Stimulated activated CD8-positive, alpha-beta memory T cell treated with anti-CD3 and anti-CD28 coated beads, Interleukin-4, amount 100 ng/mL, for 1 hour (primary cell): ENCODE measurements at places on chromosomes 5 and 9.

- no peak for DNase-seq
Measured at GRCh38 chr5:128208436-128208835, 124.9 kb downstream of the SLC12A2 start.

GRCh38 chr5:72065751-72066255 is 41.5 kb upstream of the MAP1B start:
- DNase-seq = no peak

DNA sequence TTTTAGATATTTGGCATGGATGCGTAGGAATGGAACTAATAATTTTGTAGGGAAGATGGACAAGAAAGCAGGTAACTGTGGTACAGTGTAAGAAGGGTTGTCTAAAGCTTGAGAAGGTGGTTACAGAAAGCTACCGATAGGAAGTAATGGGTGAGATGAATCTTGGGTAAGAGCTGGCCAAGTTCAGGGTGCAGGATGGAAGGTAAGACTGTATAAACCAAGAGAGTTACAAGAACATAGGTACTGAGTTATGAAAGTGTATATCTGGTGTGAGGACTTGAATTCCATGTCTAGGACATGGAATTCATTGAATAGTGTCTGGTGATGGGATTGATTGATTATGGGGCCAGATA is 1.4 kb downstream of the MCCC2 start:
- no peak for DNase-seq

DNA sequence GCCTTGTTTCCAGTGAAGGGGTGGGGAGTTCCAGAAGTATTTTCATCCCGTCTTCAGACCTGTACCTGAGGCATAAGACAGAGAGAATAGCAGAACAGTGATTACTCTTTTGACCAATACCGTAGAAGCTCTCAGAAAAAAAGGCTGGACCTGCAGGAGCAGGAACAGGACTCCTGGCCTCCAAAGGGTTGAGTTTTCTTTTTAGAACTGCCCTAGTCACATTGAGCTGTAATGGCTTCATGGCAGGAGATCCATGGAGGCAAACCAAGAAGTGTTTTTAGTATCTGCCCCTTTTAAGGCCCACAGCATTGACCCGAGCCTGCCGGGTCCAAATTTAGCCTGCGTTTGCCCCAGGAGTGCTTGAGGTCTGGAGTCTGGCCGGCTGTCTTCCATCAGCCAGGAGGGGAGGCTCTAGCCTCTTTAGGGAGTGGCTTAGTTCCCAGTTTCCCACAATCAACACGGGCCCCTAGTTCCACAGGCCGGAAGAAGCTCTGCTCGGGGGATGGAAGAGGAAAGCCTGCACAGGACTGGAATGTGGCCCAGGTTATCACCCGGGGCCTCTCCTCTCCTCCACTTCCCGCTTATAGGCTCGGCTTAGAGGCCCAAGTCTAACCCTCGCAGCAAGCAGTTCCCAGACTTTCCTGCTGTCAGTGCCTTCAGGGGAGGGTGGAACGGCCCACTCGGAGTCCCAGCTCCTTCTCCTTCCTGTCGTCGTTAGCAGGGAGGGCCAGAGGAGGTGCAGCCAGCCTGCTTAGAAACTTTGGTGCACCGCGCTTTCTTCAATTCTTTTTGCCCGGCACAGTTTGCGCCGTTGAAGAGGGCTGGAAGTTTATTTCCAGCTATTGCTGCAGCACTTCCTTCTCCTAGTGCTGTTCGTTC is 80.7 kb downstream of the C9orf152 start:
- no peak for DNase-seq

DNA sequence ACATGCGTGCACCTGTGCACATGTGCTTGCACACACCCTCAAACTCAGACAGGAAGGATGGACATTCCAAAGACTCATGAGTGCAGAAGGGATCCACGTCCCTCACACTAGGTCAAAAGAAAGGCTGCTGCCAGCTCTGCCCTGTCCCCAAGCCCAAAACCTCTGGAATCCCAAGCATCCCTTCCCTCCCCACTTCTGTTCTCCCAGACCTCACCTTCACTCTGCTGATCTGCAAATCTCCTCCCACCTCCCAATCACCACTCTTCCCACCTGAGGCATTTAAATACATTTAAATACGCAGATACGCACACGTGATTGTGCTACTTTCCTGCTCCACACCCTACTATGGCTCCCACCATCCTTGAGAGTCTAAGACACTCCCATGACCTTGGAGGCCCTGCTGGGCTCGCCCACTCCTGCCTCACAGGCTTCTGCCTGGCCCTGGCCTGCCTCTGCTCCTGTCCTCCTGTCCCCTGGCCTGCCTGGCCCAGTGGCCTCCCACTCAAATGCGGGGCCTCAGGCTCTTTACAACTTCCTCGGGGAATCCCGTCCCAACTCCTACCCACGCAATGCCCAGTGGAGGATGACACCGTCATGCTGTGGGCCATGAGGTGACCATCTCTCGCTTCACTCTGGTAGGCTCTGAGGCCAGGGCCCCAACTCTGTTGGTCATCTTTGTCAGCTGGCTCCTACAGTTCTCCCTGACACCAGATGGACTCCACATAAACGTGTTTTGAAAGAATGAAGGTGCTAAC is 478.4 kb upstream of the DAP start:
- no peak for DNase-seq

DNA sequence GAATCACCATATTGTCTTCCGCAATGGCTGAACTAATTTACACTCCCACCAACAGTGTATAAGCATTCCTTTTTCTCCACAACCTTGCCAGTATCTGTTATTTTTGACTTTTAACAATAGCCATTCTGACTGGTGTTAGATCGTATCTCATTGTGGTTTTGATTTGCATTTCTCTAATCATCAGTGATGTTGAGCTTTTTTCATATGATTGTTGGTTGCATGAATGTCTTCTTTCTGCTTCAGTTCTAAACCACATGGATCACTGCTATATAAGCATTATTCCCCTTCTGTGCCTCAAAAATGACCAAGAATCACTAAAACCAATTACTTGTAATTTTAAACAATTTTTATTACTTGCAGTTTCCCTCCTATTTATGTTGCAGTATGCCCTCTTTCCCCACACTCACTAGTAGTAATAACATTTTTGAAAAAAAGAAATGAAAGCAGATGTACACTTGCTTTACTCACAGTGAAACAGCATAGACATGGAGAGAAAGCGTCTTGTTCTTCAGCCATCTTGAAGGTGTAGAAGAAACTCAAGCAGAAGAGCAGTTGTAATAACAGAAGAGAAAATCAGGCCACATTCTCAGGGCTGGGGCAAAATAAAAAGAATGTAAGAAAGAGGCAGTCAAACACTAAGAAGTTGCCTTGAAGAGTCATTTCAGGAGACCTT is 4.5 kb upstream of the TMEM252 start:
- DNase-seq = no peak

GRCh38 chr5:172575816-172576545 is 65.1 kb upstream of the NEURL1B start:
- DNase-seq = no peak

- no peak for DNase-seq
Measured at GRCh38 chr5:153896701-153897100, 142.0 kb downstream of the FAM114A2 start.

- no peak for DNase-seq
Measured at GRCh38 chr5:124654418-124654817, 92.0 kb downstream of the ZNF608 start.

- no peak for DNase-seq
Measured at GRCh38 chr9:32264170-32264864, 120.1 kb upstream of the ACO1 start.

GRCh38 chr9:35690614-35691333 is 1.0 kb upstream of the TPM2 start:
- DNase-seq = no peak

- no peak for DNase-seq
Measured at GRCh38 chr9:108552459-108553040, 303.2 kb downstream of the ACTL7B start.

DNA sequence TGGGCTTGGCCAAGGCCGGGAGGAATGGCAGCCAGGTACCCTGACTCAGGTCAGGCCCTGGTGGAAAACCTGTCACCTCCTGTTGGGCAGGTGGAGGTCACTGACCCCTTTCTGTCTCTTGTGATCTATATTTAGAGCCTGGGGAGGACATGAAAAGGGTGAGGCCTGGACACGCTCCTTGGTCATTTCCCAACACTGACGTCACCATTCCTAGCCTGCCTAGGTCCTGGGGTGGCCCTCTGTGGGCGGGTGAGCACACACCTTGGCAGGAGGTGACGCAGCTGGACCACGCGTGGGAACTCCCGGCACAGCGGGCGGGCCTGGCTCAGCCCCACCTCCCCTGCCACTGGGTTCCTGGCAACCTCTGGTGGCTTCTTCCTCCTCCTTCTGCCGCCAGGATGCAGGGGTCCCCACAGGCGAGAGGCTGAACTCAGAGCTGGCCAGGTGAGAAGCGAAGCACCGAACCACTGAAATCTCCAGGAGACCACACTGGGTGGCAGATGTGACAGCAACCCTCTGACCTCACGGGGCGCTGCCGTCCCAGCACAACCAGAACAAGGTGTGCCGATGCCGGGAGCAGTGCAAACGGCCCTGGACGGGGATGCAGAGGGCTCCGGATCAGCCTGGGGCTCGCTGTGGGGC is 6.4 kb upstream of the RALGDS start:
- no peak for DNase-seq

GRCh38 chr5:150105928-150106615 is 19.7 kb upstream of the CSF1R start:
- DNase-seq = no peak

DNA sequence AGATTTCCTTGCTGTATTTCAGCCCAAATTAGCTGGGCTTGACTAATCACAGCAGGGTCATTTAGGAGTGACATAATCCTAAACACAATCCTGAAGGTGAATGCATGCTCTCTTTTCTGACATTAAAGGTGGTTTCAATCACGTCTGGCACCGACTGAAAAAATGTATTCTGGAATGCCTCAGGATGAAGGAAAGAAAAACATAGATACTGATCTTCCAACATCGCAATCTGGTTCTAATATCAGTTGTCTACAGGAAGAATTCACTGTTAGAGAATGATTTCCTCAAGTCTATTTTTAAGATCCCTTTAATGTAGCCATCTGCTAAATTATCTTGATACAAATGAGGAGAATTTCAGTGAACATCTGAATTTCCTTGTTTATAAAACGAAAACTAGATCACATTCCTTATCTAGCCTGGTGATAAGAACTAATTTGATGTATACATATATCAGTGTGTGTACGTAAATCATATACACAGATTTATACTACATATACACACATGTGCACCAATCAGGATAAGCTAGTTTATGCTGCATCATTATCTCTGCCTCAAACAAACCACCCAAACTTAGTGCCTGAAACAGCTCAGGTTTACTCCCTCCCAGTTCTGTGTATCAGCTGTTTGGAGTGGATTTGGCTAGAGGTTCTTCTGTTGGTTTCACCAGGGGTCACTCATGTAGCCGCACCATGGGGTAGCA is 31.3 kb upstream of the TAS2R1 start:
- no peak for DNase-seq

GRCh38 chr5:74316064-74316603 is 324.4 kb downstream of the ENC1 start:
- DNase-seq = no peak

DNA sequence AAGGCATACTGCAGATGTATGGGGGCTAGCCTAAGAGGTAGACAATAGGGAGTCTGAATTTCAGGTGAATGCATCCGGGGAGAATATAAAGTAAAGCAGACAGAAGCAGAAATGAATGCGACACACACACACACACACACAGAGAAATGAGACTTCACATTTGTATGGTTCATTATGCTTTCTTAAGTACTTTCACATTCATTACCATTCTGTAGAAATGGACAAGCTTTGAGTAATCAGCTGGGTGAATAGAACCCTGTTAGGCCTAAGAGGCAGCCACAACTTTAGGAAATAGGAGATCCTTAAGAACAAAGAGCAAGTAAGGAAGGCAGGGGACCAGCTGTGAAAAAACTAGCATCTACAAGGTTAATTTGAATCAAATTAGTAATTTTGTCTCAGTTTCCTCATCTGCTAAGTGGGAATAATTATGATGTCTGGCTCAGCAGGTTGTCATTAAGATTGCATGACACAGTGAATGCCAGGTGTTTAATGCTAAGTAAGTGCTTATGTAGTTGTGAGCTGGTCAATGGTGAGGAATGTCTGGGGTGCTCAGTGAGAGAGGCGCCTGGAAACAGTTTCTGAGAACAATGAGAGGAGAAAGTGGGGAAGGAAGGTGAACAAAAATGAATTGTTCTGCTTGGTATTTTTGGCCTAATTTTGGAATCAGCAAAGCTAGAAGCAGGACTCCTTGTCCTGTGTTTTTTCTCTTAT is 265.8 kb upstream of the CLINT1 start:
- no peak for DNase-seq

- no peak for DNase-seq
Measured at GRCh38 chr9:100699668-100700067, 121.8 kb downstream of the CAVIN4 start.

- no peak for DNase-seq
Measured at GRCh38 chr5:147461915-147462314, 48.0 kb downstream of the DPYSL3 start.

DNA sequence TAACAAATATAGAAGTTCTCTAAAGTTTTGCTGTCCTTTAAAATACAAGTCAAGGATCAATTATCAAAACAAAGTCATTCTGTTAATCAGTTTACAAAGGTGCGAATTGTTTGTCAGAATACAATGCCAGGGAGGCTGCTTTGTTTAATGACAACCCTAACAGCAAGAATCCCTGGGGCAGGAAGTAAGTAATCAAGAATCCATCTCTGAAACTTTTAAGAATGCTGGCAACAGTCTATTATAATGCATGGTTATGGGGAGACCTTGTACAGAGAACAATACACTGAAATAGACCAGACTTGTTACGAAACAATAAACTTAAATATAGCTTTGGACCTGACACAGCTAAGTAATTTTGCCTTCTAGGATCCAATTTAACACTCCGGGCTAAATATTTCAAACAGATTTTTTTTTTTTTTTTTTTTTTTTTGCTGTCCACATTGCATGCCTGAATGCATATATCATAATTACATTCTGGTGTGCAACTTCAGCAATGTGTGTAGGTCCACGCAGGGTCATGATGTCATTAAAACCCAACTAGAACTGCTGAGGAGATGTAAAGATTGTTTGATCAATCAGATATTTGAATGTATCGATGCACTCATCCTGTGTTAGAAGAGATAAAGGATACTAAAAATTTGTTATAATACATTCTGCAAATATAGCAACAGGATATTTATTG is 421.3 kb downstream of the CETN3 start:
- DNase-seq = no peak

DNA sequence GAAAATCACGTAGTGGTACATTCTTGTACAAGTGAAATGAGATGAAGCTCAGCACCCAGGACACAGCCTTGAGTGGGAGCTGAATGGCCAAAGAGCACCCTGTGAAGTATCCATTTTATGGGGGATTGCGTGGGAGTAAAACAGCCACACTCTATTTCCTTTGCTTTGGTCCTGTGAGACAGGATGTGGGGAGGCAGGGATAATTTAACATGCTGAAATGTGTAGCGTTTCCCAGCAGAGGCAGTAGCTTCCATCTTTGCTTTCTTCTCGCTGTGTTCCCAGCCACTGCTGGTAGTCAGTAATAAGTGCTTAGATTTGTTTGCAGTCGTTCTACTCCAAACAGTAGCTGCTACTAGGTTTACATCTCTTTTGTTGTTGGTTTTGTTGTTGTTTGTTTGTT is 4.4 kb downstream of the IL31RA start:
- no peak for DNase-seq

GRCh38 chr5:124747791-124748686 is 1.6 kb upstream of the ZNF608 start:
- DNase-seq = no peak
